ENCODE measurements at places on chromosomes 13 and 19. TPM values are rescaled to one million over a fixed set of nuclear protein-coding genes. Genes with fewer than 3 reads are reported as not detected.
A peak's percentile ranks its signal among the peaks of the same experiment; 100 is the strongest.

ENOX1 gene
- total RNA-seq: not detected

BRME1 gene
- total RNA-seq: 1.3 TPM

EGLN2 gene
- 151 TPM for total RNA-seq

CERS1 gene
- not detected for total RNA-seq

DNA sequence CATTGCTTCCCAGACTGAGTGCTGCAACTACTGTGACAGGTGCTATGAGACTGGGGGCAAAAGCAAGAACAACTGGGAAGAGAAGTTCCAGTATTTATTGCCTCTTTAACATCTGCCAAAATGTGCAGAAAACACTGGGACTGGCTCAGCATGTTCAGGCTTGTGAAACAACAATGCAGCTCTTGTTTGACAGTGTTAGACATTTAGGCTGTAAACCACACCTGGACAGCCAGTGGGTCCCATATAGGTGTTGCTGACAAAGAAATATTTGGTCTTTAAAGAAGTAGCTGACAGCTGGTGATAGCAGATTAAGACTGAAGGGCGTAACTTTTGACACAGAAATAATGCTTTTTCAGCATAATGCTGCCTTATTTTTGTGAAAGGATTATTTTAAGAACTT is 88.1 kb downstream of the STOML3 start:
- no peak for DNase-seq
- no peak overlapping the region for H3K4me3 ChIP-seq
- H3K36me3 ChIP-seq: no peaks in the 10 kb centered on the region
- no peaks in the 10 kb centered on the region for H3K4me1 ChIP-seq
- H3K27me3 ChIP-seq: no peaks in the 10 kb centered on the region
- H3K27ac ChIP-seq: no peak overlapping the region

GRCh38 chr13:108850691-108851090 is 221.3 kb downstream of the MYO16 start:
- H3K4me3 ChIP-seq: no peak overlapping the region
- no peaks in the 10 kb centered on the region for H3K36me3 ChIP-seq
- no peaks in the 10 kb centered on the region for H3K27me3 ChIP-seq
- H3K4me1 ChIP-seq: no peaks in the 10 kb centered on the region

- H3K27ac ChIP-seq: no peak overlapping the region
- DNase-seq: peak; percentile 18
- no peaks in the 10 kb centered on the region for H3K27me3 ChIP-seq
These were observed 84.0 kb downstream of the MZT1 start for GRCh38 chr13:72643311-72643989.

Data from CD4-positive, alpha-beta T cell (primary cell).